ENCODE measurements at places on chromosomes 16 and 17. TPM values are rescaled to one million over a fixed set of nuclear protein-coding genes. Genes with fewer than 3 reads are reported as not detected.

The PYY gene
- 0.35 TPM for polyA plus RNA-seq

DNA sequence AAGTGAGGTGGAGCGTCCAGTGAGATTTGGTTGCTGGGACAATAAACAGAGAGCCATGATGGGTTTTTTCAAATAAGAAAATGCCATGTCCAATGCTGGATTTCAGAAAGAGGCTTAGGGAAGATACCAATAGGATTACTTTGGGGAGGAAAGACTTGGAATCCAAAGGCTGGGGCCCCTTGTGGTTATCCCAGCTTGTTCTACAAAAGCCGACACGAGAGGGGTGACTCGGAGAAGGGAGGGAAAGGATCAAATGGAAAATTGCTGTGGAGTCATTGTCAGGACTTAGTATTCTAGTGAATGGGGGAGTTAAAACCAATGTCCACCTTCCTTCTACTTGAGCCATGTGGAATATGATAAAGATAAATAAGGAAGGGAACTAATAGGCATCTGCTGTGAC lies 305.5 kb downstream of the SOX9 start:
- no peak for DNase-seq

DNA sequence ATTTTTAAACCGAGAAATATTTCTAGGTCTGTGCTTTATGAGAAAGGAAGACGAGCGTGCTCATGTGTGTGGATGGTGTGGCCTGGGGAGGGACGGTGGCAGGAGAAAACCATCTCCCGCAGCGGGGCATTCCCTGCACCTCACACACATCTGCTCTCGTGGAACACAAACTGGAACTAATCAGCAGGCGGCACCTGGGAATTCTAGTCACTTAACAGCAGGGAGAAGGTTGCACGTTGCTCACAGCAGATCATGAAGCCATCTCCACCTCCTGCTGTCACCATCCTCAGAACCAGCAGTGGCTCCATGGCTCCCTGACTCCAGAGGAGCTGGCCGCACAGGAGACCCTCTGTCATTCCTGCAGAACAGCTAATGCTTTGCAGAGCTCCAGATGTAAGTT lies 35.2 kb downstream of the ADCY9 start:
- DNase-seq: no peak

DNA sequence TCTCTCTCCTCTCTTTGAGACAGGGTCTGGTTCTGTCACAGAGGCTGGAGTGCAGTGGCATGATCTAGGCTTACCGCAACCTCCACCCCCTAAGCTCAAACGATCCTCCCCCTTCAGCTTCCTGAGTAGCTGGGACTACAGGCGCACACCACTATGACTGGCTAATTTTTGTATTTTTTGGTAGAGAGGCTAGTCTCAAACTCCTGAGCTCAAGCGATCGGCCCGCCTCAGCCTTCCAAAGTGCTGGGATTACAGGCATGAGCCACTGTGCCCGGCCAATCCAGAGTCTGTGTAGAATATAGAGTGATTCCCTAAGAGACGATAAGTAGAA lies 65.8 kb upstream of the RPH3AL start:
- DNase-seq: no peak

GRCh38 chr16:9308850-9309249 lies 217.4 kb downstream of the HAPSTR1 start:
- no peak for DNase-seq

DNA sequence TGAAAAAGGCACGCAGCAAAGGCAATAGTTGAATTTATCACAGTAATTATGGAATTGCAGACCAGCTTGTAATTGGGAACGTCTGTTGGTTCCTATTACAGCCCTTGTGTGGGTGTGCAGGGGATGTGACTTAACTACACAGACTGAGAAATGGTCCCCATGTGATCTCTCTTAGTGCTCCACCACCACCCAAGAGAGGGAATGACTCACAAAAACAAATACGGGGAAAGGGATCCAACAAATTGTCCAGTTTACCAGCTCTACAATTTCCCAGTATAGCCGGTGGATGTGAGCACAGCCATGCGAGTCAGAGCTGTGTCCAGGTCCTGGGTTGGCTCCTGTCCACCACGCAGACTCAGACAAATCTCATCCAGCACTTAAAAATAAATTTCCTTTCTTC lies 337.9 kb downstream of the GRIN2A start:
- no peak for DNase-seq

DNA sequence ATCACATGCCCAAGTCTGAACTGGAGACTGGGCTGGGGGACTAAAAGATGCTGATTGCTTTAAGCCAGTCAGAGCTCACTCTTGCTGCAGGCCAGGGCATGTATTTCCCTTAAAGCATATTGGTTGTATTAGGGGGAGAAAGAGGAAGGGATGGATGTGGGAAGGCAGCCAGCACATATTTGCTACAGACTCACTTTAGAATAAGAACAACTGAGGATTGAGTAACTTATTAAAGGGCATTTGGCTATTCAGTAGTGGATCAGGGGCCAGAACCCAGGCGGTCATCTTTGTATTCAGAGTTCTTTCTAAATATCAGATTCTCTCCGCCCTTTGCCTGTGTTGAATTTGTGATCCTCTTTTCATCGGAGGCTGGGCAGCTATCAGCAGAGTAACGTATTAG lies 231.7 kb downstream of the HAPSTR1 start:
- no peak for DNase-seq

- DNase-seq: peak; percentile 50
These were observed 58.2 kb downstream of the MAF start for GRCh38 chr16:79542237-79542774.
